ENCODE measurements at places on chromosomes 2 and 18.

DNA sequence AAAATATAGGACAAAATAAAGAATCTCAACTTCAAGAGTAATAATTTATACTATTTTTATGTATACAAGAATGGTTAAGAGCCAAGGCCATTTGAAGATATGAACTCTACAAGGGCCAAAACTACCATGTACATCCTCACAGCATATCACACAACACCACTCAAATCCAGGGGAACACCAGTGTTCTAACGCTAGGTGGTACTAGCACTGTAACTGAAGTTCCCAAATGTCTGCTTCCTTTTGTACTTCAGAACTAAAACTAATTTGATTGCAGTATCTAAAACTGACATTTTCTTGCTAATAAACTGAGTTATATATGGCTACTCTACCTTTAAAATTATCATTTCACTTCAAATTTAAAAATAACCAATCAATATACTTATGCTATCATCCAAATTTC is 47.0 kb downstream of the REV1 start:
- no peak for DNase-seq

DNA sequence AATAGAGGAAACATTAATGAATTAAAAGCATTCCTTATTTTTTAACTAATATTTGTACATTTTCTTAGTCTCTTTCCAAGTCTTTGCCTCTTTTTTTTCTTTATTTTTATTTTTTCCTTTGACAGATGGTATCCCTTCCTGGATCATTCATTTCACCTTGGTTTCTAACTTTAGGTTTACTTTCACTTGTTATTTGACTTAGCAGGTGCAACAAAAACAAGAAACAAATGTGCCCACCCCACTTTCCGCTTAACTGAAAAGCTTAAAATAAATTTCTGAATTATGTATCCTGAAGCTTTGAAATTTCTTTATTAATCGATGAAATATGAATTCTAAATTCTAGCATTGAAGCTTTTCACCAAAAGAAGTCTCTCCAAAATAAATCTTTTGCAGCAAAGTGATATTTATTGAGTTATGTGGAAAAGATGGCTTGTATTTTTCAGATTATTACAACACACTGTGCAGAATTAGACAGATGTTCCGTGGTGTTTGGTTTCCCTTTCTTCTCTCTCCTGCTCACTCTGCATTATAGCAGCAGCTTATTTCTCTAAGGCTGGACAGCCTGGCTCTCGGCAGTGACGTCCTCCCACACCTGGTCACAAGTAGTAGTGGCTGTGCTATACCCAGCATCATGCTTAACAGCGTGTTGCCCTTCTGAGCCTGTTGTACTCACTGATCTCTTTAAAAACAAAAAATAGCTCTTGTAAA is 99.1 kb upstream of the ZNF397 start:
- DNase-seq: no peak

DNA sequence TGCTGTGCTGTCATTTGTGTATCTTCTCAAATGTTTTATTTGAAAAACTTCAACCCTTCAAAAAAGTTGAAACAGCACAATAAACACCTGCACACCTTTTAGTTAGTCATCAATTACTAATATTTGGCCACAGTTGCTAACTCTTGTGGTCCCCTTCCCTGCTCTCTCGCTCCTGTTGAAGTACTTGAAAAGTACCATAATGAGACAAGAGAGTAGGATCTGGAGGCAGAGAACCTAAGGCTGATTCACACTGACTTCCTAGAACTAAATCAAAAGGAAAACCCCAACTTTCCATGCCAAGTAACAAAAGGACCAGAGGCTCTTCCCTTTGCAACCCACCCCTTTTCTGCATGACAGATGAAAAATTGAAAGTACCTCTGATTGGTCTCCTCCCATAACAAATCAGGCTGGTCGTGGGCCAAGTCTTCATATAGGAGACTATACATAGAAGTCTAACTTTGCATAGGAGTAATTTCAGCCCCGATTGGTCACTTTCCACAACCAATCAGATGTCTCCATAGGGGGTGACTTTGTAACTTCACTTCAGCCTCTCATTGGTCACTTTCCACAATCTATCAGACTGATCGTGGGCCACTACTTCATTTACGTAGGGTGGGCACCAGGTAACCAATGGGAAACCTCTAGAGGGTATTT is 179.7 kb downstream of the EPHA4 start:
- DNase-seq: no peak

- DNase-seq: no peak
These were observed 21.7 kb downstream of the C18orf63 start for GRCh38 chr18:74337155-74337911.

GRCh38 chr2:26245810-26246209 is 1.1 kb downstream of the HADHB start:
- DNase-seq: no peak

- no peak for DNase-seq
These were observed 9.1 kb downstream of the ITM2C start for GRCh38 chr2:230873661-230874401.

- DNase-seq: no peak
These were observed 18.1 kb upstream of the CDH19 start for GRCh38 chr18:66621816-66622576.

- DNase-seq: no peak
These were observed 143.5 kb upstream of the HDAC4 start for GRCh38 chr2:239544143-239544917.

DNA sequence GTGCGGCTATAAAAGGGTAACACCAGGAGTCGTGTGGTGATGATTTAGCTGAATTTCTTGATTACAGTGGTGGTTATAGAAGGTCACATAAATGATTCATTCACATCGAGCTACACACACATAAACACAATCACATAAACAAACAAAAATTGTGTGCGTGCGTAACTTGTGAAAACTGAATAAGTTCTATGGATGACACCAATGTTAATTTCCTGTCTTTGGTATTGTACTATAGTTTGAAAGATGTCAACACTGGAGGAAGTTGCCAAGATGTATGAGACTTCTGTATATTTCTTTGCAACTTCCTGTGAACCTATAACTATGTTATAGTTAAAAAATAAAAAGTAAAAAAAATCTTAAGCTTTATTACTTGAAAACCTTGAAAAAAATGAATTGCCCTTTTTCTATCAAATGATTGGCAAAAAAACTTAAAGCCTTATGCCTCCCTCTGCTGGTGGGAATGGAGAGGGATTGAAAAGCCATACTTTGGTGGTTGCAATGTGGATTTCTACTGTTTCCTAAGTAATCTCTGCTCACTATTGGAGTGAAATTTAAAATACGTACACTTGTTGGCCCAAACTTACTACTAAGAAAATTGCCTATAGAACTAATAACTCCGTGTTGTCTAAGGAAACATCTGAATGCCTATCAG is 227.7 kb downstream of the RPIA start:
- DNase-seq: no peak

DNA sequence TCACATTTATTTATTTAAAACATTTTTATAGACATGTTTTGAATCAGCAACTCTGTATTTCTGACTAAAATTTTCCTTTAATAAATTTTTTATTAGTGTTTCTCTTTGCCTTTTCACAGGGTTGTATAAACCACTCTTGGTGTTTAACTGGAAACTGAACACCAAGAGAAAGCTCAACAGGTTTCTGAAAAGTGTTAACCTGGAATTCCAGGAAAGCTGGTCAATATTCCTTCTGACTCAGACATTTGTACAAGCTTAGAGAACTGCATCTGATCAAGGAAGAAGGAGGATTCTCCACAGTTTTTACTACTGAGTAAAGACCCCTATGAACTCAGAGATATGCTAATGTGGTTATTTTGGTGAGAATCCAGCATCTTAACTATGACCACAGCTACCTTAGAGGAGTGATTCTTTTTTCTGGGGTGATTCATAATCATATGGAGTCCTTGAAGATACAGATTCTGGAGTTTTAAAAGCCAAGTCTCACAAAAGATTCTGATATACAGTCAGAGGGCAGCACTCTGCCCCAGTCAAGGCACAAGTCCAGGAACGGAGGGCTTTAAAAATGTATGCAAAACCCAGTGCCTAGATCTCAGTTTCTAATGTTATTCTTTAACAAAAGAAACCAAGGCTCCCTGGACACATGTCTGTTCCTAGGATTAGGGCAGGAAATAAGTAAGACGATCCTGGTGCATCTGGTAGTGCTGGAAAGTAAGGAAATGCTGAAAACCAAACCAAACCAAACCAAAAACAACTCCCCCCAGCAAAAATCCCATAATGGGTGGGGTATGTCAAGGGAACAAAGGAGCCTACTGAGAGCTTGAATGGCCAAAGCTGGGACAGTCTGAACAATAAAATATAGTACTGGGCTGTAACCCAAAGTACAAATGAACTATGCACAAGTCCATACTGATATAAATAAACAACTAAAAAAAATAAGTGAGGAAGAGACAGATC is 85.1 kb upstream of the FZD5 start:
- no peak for DNase-seq

DNA sequence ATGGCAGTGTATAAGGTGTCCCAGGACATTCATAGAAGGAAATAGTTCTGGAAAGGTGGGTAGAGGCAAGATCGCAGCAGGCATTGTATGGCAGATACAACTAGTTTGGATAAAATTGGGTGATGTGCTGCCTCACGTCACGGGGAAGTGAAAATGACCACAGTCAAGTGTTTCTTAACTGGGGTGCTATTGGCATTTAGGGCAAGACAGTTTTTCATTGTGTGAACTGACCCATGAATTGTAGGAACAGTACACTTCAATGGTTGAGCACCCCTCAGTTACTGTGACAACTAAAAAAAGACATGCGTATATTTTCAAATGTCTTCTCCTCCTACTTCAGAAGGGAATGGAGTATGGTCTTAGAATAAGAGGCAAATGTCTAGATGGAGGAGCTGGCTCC is 22.3 kb upstream of the CYRIA start:
- no peak for DNase-seq

GRCh38 chr18:32848826-32849225 is 76.0 kb upstream of the KLHL14 start:
- no peak for DNase-seq

Data from stimulated activated CD8-positive, alpha-beta memory T cell treated with anti-CD3 and anti-CD28 coated beads, Interleukin-4, amount 100 ng/mL, for 1 hour (primary cell).